ENCODE measurements at places on chromosomes 1 and 21.

- H3K4me1 ChIP-seq = peaks cover 81% of the 10 kb centered on the region
- H3K27me3 ChIP-seq = no peaks in the 10 kb centered on the region
- DNase-seq = no peak
- H3K27ac ChIP-seq = no peak overlapping the region
- peaks cover 64% of the 10 kb centered on the region for H3K36me3 ChIP-seq
- H3K4me3 ChIP-seq = no peak overlapping the region
Observed at GRCh38 chr1:223723351-223723904, 11.1 kb downstream of the CAPN2 start.

DNA sequence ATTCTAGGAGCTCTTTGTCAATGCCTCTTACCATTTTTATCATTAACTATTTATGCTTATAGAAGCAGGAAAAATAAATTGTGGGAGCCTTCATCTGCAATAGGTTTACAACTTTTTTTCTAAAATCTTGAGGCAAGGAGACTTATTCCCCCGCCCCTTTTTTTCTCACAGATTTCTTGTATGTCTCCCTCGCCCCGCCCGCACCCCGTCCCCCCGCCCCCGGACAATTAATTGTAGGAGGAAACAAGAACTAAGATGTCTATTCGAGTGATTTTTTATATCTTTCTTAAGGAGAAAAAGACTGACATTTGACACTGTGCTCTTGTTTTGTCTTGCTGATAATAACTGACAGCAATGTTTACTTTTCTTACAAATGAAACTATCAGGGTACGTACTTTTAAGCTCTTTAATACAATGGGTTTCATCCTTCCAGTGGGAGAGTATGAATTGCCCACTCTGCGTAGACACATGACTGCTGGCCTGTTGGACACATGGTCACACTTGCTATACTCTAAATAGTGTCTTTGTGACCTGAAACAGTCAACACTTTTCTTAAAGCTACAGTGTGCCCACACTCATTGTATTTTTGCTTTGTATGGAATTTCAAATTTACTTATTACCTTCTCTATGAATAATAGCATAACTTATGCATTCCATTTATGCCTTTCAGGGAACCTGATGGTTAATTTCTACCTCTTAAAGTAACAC, 1.5 kb upstream of the IVNS1ABP start:
- H3K36me3 ChIP-seq = peaks cover 34% of the 10 kb centered on the region
- peaks cover 43% of the 10 kb centered on the region for H3K4me1 ChIP-seq
- H3K4me3 ChIP-seq = peak overlapping the region; percentile 94
- H3K27me3 ChIP-seq = no peaks in the 10 kb centered on the region
- DNase-seq = no peak

DNA sequence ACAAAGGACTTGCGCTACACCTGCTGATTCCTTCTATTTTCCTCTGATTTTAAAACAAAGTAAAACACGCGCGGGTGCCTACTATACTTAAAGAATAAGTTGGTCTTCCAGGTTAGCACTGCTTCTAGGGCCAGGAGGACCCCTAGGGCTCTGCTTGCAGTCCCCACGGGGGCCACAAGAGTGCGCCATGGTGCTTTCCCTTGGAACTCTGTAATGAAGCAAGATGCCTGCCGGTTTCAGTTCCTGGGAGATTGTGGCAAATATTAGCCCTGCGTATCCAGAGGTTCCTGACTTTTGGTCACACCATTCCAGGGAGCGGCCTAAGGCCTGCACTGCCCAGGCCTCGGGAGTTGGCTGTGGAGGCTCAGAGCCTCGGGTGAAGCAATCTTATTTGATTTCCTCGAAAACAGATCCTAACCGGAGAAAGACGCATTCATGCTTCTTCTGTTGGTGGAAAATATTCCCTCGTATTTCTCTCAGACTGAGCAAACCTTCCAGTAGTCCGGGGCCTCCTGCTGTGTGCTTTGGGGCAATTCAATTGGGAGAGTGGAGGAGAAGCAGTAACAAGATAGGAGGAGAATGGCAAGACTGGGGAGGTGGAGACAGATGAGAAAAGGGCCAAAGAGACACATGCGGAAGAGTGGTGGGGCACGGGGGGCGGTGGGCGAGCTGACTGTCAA, 25.3 kb downstream of the ADAM30 start:
- no peaks in the 10 kb centered on the region for H3K36me3 ChIP-seq
- peaks cover 23% of the 10 kb centered on the region for H3K27me3 ChIP-seq
- H3K27ac ChIP-seq = no peak overlapping the region
- no peak overlapping the region for H3K4me3 ChIP-seq
- H3K4me1 ChIP-seq = peaks cover 15% of the 10 kb centered on the region
- peak; percentile 46 for DNase-seq

- H3K36me3 ChIP-seq = peaks cover 44% of the 10 kb centered on the region
- peaks cover 5% of the 10 kb centered on the region for H3K4me1 ChIP-seq
- no peaks in the 10 kb centered on the region for H3K27me3 ChIP-seq
- no peak overlapping the region for H3K4me3 ChIP-seq
- no peak overlapping the region for H3K27ac ChIP-seq
Observed at GRCh38 chr1:229636042-229636441, 10.0 kb downstream of the URB2 start.

GRCh38 chr1:5992814-5993555, 760 bp upstream of the NPHP4 start:
- H3K27ac ChIP-seq = peak overlapping the region; percentile 98
- DNase-seq = no peak
- no peaks in the 10 kb centered on the region for H3K27me3 ChIP-seq
- peaks cover 41% of the 10 kb centered on the region for H3K4me1 ChIP-seq
- peaks cover 5% of the 10 kb centered on the region for H3K36me3 ChIP-seq
- peak overlapping the region; percentile 95 for H3K4me3 ChIP-seq

DNA sequence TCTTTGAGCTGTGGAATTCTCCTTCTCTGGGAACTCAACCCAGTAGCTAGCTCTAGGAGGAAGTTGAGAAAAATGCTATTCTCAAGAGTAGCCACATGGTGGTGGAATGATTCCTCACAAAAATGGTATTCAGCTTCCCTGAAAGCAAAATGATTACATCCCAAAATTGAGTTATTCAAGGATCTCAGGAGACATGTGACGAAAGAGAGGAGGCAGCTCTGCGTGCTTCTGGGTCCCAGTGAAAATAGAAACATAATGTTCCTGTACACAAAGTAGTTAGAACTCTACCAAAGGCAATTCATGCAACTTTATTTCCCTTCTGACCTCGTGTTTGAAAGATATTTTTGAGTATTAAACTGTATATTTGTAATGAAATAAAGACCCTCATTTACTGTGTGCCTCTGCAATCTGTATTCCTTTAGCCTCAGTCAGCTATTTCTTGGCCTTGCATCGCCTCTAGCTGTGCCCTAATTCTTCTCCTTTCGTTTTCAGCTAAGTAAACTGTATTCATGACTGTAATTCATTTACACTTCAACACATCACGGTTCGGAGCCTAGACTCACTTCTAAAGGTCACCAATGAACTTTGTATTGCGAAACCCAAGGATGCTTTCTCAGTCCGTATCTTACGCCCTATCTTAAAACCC, 167.3 kb downstream of the FASLG start:
- no peaks in the 10 kb centered on the region for H3K36me3 ChIP-seq
- H3K4me3 ChIP-seq = no peak overlapping the region
- H3K27me3 ChIP-seq = peaks cover 14% of the 10 kb centered on the region
- DNase-seq = no peak
- H3K27ac ChIP-seq = no peak overlapping the region

DNA sequence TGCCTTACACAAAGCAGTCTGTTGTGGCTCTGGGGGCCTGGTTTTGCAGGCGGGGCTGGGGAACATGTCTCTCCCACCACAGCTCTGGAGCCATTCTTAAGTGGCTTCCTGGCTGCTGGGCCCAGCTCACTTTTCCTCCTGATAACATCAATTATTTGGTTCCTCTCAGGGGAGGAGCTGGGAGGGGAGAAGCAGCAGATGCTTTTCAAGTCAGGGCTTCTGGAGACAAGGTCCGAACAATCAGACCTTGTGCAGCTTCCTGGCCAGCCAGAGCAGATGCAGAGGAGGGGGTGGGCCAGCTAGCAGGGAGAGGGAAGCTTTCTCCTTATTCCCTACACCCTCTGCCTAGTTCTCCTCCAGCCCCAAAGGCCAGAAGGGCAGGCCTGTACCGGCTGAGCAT, 3.7 kb upstream of the PAQR6 start:
- H3K27ac ChIP-seq = no peak overlapping the region
- H3K4me3 ChIP-seq = no peak overlapping the region
- H3K27me3 ChIP-seq = no peaks in the 10 kb centered on the region
- DNase-seq = no peak

- H3K4me1 ChIP-seq = peaks cover 5% of the 10 kb centered on the region
- H3K27me3 ChIP-seq = peaks cover 7% of the 10 kb centered on the region
- DNase-seq = peak; percentile 51
- H3K36me3 ChIP-seq = no peaks in the 10 kb centered on the region
- H3K27ac ChIP-seq = no peak overlapping the region
Observed at GRCh38 chr1:167533851-167534300, 15.5 kb upstream of the CD247 start.

GRCh38 chr1:168243198-168243597, 17.4 kb downstream of the SFT2D2 start:
- H3K4me1 ChIP-seq = peaks cover 50% of the 10 kb centered on the region
- DNase-seq = no peak
- H3K27ac ChIP-seq = no peak overlapping the region
- peaks cover 68% of the 10 kb centered on the region for H3K36me3 ChIP-seq
- H3K27me3 ChIP-seq = no peaks in the 10 kb centered on the region

- no peaks in the 10 kb centered on the region for H3K36me3 ChIP-seq
- no peak overlapping the region for H3K27ac ChIP-seq
- DNase-seq = no peak
- peaks cover 51% of the 10 kb centered on the region for H3K27me3 ChIP-seq
- no peaks in the 10 kb centered on the region for H3K4me1 ChIP-seq
- no peak overlapping the region for H3K4me3 ChIP-seq
Observed at GRCh38 chr1:210291081-210291764, 37.5 kb upstream of the HHAT start.

DNA sequence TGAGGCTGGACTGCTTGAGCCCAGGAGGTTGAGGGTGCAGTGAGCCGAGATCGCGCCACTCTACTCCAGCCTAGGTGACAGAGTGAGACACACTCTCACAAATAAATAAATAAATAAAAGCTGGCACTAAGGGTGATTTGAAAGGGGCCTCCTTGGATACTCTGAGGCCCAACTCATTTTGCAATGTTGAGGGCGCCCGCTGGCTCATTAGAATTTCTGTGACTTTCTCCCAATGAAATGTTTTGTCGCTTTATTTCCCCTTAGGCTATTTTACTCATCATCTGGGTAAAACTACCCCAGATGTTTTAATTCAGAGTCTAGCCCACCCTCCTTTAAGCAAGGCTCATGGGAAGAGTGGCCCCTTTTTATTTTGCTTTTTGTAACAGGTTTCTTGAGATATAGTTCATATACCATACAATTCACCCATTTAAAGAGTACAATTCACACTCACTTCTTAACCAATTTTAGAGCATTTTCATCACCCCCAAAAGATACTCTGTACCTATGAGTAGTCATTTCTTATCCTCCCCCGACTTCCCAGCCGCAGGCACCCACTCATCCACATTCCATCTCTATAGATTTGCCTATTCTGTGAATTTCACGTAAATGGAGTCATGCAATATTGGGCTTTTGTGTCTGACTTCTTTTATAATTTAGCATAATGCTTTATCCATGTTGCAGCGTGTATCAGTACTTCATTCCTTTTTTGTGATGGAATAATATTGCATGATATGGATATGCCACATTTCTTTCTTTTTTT, 259.1 kb downstream of the KAZN start:
- no peak overlapping the region for H3K27ac ChIP-seq
- H3K4me1 ChIP-seq = no peaks in the 10 kb centered on the region
- H3K36me3 ChIP-seq = no peaks in the 10 kb centered on the region
- peaks cover 2% of the 10 kb centered on the region for H3K27me3 ChIP-seq

- H3K4me1 ChIP-seq = no peaks in the 10 kb centered on the region
- H3K27ac ChIP-seq = no peak overlapping the region
Observed at GRCh38 chr1:201779351-201779880, 49.5 kb upstream of the IPO9 start.

- peaks cover 4% of the 10 kb centered on the region for H3K36me3 ChIP-seq
- peaks cover 29% of the 10 kb centered on the region for H3K4me1 ChIP-seq
- H3K4me3 ChIP-seq = no peak overlapping the region
- H3K27me3 ChIP-seq = peaks cover 16% of the 10 kb centered on the region
Observed at GRCh38 chr1:91891969-91892368, 6.0 kb upstream of the TGFBR3 start.

- H3K27me3 ChIP-seq = peaks cover 1% of the 10 kb centered on the region
- DNase-seq = no peak
- H3K4me3 ChIP-seq = no peak overlapping the region
- no peaks in the 10 kb centered on the region for H3K4me1 ChIP-seq
- no peaks in the 10 kb centered on the region for H3K36me3 ChIP-seq
Observed at GRCh38 chr1:52111492-52111891, 30.4 kb upstream of the ZFYVE9 start.

DNA sequence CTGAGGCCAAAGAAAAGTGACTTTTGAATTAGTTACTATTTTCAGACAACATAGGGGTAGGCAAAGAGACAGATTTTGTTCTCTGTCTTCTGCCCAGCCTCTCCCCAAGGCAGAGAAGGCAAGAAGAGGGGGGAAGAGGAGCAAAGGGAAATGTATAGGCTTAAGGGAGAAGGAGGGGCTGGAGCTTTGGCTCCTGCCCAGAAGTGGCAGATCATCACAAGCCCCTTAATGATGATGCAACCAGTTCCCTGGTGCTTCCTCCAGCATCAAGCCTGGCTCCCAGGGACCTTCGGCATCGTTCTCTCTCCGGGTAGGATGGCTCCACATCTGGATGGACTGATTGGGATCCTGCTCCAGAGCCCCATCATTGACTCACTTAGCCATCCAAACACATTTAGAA, 112.8 kb downstream of the KCND3 start:
- H3K27ac ChIP-seq = peak overlapping the region; percentile 45
- no peak overlapping the region for H3K4me3 ChIP-seq
- H3K27me3 ChIP-seq = peaks cover 4% of the 10 kb centered on the region
- DNase-seq = no peak
- H3K36me3 ChIP-seq = no peaks in the 10 kb centered on the region
- H3K4me1 ChIP-seq = no peaks in the 10 kb centered on the region

DNA sequence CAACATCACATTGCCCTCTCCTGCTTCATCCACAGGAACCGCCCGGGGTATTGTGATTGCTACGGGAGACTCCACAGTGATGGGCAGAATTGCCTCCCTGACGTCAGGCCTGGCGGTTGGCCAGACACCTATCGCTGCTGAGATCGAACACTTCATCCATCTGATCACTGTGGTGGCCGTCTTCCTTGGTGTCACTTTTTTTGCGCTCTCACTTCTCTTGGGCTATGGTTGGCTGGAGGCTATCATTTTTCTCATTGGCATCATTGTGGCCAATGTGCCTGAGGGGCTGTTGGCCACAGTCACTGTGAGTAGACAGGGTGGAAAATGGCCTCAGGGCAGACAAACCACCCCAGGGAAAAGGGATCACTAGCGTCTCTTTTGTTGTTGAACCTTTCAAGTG, 12.7 kb downstream of the ATP1A4 start:
- H3K4me3 ChIP-seq = no peak overlapping the region
- H3K36me3 ChIP-seq = no peaks in the 10 kb centered on the region

GRCh38 chr1:26911399-26912146, 2.2 kb downstream of the NR0B2 start:
- H3K4me1 ChIP-seq = no peaks in the 10 kb centered on the region
- H3K27me3 ChIP-seq = peaks cover 13% of the 10 kb centered on the region
- no peak for DNase-seq
- H3K4me3 ChIP-seq = no peak overlapping the region
- no peak overlapping the region for H3K27ac ChIP-seq
- no peaks in the 10 kb centered on the region for H3K36me3 ChIP-seq

GRCh38 chr1:205068457-205069040, 15.7 kb downstream of the TMEM81 start:
- no peak overlapping the region for H3K4me3 ChIP-seq
- peaks cover 5% of the 10 kb centered on the region for H3K27me3 ChIP-seq

Measured in activated T-helper 1 cell treated with anti-CD3 and anti-CD28 coated beads, Interleukin-12 subunit alpha, Interleukin-12 subunit beta, Interleukin-2, Interleukin-4 antibody, amounts not matched to agents 30 ng/mL and 10 ng/mL and 1 ng/mL, durations not matched to agents 14 hours and 24 hours and 36 hours (primary cell).